ENCODE measurements at places on chromosomes 16 and 17.

DNA sequence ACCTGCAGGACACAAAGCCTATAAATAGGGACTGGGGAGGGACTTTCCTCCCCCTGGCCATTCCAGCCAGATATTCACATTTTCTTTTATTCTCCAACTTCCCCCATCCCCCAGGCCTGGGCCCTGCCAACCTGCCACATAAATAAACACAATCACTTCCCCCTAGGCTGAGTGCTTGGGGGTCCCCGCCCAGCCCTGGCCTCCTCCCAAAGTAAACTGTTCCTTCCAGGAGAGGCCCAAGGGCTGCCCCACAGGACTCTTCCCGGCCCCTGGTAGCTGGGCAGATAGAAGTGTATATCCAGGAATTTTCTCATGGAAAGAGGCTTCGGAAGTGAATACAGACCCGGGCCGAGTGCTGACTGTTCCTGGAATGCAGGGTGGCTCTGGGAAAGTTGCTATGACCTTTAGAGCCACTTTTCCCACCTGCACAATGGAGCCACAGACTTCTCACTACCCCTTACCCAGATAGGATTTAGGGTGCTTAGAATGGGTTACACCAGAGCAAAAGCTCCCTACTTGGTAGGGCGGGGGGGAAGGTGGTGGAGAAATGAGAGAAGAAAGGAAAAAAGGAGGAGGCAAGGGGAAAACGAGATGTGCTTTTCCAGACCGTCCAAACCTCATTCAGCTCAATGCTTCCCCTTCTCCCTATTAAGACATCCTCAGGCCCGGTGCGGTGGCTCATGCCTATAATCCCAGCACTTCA is 8.5 kb downstream of the CSF3 start:
- DNase-seq, result peak; percentile 87

DNA sequence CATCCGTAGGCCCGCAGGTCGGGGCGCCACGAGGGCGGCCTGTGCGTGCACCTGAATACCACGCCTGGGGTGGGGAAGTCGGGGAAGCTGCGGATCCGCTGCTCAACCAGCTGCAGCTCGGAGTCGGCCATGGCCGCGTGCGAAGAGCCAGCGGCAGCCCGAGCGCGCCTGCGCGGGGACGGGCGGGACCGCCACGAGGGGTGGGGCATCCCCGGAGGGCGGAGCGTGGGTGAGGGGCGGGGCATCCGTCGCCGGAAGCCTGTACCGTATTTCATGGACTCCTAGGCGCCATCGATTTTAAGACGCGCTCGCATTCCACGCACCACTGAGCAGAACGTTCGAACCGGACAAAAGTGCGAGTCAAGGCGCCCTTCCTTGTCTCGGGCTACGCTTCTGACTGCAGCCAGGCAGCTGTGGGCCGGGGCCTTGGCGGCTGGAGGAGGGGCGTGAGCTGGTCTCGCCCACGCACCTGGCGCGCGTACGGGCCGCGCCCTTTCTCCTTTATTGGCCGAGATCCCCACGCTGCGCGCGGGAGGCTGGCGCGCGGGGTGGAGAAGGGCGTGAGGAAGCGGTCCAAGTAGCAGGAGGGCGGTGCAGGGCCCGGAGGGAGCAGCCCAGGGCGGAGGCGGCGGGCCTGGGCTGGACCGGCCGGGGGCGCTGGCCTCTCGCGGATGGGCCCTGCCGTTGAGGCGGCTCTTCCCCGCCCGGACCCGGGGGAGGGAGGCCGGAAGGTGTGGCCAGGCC is at the start of gene APRT:
Gene APRT (minus strand): TSS at position 160 of the 744 bp plus-strand sequence. CDS start 29 bp downstream, at position 131.
- DNase-seq, result peak; percentile 94

DNA sequence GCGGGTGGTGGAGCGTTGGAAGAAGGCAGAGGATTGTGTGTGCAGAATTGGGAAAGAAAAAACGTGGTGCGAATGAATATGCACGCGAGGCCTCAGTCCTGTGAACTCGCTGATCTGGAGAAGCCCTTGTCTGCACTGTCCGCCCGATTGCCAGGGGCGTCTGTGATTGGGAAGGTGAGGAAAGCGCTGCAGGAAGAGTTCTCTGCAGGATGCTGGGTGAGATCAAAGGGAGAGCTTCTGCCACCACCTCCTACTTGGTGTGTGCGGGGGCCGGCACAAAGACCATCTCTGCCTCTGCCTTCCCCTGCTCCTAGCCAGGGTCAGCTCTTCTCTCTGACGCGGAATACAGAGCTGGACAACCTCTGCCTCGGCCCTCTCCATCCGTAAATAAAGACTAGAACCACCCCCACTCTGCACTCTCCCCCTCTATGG is 841 bp upstream of the RAB5C start:
- no peak for DNase-seq

DNA sequence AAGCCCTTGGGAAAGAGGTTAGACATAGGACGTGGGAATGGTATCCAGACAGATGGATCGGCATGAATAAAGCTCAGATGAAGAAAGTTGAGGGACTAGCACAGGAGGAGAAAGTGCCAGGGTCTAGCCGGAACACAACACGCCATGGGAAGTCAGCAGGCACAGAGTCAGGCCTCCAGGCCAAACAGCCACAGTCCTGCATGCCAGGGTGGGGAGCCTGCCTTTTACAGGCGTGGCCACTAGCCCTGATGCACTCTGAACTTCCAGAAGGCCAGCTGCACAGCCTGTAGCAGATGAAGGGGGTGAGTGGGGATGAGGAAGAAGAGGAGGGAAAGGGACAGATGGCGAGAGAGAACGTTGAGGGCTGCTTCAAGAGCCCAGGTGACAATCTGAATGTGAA is 5.2 kb downstream of the B9D1 start:
- DNase-seq, result no peak

GRCh38 chr17:51745993-51746392 is 412.5 kb downstream of the CA10 start:
- DNase-seq, result no peak

DNA sequence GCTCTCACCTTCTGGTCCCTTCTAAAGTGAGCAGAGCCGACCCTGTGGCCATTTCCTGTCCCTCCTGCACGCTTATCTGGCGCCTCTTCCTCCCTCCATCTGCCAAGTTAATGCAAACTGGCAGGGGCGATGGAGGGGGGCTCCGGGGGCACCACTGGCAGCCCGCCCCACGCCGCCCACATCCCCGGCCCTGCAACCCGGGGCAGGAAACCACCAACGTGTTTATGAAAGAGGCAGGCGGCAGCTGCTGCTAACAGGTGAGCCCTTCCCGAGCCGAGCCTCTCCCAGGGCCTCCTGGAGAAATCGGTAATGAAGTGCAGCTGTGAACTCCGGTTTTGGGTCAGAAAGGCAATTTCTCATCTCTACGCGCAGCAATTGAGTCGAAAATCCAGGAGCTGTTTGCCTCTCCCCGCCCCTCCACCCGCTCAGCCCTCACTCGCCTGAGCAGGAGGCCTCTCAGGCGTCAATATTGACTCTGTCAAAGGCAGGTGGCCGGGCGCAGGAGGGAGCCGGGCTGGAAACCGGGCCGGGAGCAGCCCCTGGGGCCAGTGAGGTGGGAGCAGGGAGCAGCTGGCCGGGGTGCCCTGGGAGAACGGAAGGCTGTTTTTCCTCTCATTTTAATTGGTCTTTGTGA is 164.4 kb upstream of the GSE1 start:
- DNase-seq, result no peak

DNA sequence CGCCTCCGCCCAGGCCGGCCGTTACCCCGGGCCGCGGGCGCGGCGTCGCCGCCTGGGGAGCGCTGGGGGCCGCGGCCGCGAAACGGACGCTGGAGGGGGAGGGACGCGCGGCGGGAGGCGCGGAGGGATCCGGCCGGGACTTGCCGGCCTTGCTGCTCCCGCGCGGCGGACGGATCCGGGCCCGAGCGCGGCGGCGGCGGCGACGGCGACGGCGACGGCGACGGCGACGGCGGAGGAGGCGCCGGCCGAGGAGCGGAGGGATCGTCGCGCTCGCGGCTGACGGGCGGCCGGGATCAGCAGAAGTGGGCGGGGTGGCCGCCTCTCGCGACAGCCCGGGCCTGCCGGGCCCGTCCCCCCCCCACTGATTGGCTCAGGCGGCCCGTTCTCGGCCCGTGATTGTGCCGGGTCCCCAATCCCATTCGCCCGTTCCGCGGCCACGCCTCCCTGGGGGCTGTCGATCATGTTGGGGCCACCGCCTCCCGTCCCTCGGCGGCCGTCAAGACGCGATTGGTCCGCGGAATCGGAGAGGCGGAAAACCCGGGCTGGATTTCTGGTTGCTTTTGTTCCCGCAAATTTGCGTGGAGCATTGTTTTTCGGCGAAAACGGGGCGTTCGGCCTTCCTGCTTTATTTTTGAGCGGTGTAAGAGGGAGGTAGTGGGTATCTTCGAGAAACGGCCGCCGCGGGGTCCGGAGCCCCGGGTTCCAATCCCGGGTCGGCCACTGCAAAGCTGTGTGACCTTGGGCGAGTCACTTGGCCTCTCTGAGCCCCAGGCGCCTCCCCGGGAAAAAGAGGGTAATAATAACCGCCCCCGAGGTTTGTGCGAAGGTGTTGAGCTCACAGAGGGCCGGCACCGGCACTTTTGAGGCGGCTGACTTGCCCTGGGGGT is at the start of gene ZCCHC14:
Gene ZCCHC14 (minus strand): TSS at position 304 of the 887 bp plus-strand sequence. CDS start 786 bp downstream, outside the sequence.
- DNase-seq, result peak; percentile 99

GRCh38 chr16:23843143-23843542 is 7.4 kb downstream of the PRKCB start:
- DNase-seq, result no peak

GRCh38 chr17:50421308-50422051 is 4.5 kb upstream of the ACSF2 start:
- DNase-seq, result peak; percentile 65

DNA sequence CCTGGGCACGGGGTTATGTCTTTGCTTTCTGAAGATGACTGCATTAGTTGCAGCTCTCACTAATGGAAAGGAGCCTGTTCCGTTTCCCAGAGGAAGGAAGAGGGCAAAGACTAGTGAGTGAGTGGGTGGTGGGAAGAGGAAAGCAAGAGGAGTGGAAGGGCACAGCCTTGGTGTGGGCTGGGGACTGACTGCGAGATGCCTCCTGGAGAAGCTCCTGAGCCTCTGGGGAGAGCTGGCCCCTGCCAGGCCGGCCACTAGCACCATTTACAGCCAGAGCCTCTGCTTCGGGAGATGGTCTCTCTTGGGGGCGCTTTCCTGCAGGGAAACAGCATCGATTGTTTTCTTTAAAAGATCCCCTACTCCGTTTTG is 825 bp upstream of the RHBDL3 start:
- DNase-seq, result no peak

DNA sequence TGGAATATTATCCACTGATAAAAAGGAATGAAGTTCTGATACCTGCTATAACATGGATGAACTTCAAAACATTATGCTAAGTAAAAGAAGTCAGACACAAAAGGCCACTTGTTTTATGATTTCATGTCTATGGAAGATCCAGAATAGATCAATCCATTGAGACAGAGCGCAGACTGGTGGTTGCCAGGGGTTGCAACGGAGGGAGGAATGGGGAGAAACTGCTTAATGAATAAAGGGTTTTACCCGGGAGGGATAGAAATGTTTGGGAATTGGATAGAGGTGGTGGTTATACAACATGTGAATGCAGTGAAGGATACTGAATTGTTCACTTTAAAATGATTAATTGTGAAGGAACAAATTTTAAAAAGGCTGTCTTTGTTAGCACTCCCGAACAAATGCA is 30.2 kb downstream of the WDR59 start:
- no peak for DNase-seq

DNA sequence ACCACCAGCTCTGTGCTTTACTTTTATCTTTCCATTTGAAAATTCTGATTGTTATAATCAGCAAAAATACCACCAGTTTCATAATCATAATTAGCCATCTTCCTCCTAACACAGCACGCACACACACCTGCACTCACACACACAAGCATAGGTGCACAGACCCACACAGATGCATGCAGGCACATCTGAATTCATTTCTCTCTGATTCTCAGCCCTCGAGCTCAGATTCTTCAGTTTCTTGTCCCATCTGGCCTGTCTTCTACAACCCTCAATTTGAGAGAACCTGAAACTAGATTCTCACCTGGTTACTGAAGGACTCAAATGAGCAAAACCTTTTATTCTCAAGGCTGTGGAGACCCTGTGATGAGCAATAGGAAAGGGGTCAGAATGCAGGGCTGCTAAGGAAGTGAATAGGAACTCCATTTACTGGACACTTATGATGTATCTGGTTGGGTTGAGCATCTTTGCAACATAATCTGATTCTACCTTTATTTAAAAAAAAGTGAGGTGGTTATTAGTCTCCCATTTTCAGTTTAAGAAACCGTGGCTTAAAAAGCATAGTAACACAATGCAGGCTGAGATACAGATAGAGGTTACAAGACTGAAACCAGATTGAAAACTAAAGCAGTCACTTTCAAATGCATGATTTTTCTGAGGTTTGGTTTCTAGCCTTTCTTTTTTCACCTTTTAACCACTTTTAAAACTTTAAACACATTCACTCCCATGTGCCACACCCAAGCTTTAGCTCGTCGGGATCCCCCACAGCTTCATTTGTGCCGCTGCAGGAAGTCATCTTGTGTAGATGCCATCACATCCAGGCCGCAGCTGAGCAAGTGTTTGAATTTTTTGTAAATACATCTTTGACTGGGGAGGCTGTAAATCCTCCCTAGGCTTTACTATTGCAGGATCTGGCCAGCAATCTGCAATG is 9.4 kb downstream of the KRT33A start:
- DNase-seq, result no peak

DNA sequence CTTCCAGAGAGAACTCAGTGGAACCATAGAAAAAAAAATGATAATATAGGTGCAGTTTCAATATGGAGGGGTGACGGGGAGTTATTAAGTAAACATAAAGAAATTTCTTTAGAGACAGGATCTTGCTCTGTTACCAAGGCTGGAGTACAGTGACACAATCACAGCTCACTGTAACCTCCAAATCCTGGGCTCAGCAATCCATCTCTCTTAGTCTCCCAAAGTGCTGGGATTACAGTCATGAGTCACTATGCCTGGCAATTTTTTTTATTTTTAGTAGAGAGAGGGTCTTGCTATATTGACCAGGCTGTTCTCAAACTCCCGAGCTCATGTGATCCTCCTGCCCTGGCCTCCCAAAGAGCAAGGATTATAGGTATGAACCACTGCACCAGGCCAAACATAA is 48.8 kb downstream of the NLRC5 start:
- DNase-seq, result no peak

GRCh38 chr17:4573669-4574068 is 10.7 kb upstream of the SMTNL2 start:
- DNase-seq, result no peak

- DNase-seq, result no peak
These were observed 4.2 kb upstream of the MAFG start for GRCh38 chr17:81931557-81932332.

GRCh38 chr16:3458278-3458851 is 14.9 kb downstream of the NAA60 start:
- DNase-seq, result peak; percentile 37

GRCh38 chr17:15260376-15261257 is 4.5 kb downstream of the PMP22 start:
- DNase-seq, result peak; percentile 89

DNA sequence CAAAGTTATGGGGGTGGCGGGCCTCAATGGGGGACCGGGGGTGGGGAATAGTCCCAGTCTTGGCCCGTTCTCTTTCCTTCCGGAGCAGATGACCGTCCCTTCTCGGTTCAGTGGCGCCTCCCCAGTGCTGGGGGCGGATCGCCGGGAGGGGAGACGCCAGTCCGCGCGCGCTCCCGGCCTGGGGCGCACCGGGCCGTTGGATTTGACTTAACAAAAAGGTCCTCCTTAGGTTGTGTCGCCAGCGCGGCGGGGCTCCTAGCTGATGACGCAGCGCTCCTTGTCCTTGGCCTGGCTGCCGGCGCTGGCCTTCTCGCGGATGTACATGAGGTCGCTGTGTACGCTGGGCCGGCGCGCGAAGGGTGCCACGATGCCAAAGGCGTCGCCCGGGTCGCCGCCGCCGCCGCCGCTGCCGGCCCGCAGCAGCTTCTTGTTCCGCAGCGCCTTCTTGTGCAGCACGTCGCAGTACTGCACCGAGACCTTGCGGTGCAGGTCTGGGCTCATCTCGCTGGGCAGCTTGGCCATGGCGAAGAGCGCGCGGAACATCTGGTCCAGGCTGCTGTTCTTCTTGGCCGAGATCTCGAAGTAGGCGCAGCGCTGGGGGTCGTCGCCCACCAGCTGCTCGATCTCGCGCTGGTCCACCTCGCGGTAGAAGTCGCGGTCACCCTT is 1.2 kb downstream of the RASD1 start:
- peak; percentile 64 for DNase-seq
